ENCODE measurements at places on chromosomes 5 and 9.
A peak's percentile ranks its signal among the peaks of the same experiment; 100 is the strongest.

DNA sequence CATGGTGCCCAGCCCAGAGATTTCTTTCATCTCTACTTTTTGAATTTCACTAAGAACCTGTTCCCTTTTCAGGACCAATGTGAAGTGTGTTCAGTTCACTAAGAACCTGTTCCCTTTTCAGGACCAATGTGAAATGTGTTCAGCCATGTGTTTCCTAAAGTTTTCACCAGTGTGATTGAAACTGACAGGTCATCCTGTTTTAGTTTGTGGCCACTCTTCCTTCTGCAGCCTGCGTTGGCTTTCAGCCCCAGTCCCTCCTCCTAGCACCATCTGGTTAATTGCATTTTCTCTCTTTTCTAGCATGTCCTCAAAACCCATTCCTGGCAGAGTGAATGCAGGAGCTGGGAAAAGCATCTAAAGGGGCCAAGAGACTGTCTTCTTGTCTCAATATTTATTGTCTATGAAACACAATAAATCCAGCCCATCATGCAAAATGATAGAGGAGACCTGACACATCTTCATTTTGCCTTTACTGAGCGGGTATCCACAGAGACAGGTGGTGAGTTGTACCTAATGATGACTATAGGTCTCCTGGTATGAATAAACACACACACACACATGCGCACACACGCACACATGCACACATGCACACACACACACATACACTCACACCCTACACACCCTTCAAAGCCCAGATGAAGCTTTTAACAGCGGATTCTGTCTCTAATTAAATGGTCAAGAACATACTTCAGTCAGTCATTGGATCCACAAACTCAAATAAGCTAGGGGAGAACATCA is 6.1 kb upstream of the PANK3 start:
- H3K4me1 ChIP-seq, result no peaks in the 10 kb centered on the region
- H3K36me3 ChIP-seq, result no peaks in the 10 kb centered on the region
- no peak overlapping the region for H3K4me3 ChIP-seq
- no peak for DNase-seq
- H3K27ac ChIP-seq, result no peak overlapping the region

- H3K36me3 ChIP-seq, result no peaks in the 10 kb centered on the region
- H3K4me3 ChIP-seq, result peak overlapping the region; percentile 99
- DNase-seq, result no peak
These were observed 431 bp downstream of the TMOD1 start for GRCh38 chr9:97501972-97502221.

GRCh38 chr9:124077915-124078572 is 66.5 kb downstream of the LHX2 start:
- H3K36me3 ChIP-seq, result no peaks in the 10 kb centered on the region
- DNase-seq, result no peak
- no peak overlapping the region for H3K27ac ChIP-seq
- H3K4me3 ChIP-seq, result no peak overlapping the region

- no peak for DNase-seq
- H3K4me1 ChIP-seq, result no peaks in the 10 kb centered on the region
- no peak overlapping the region for H3K27ac ChIP-seq
- H3K4me3 ChIP-seq, result no peak overlapping the region
These were observed 28.6 kb upstream of the SLC6A19 start for GRCh38 chr5:1172670-1173404.

- no peak overlapping the region for H3K27ac ChIP-seq
- DNase-seq, result no peak
- no peaks in the 10 kb centered on the region for H3K4me1 ChIP-seq
- no peak overlapping the region for H3K4me3 ChIP-seq
- no peaks in the 10 kb centered on the region for H3K27me3 ChIP-seq
These were observed 280.1 kb downstream of the FBXL17 start for GRCh38 chr5:108101821-108102220.

- H3K27me3 ChIP-seq, result no peaks in the 10 kb centered on the region
- H3K36me3 ChIP-seq, result no peaks in the 10 kb centered on the region
- H3K4me1 ChIP-seq, result no peaks in the 10 kb centered on the region
- no peak overlapping the region for H3K27ac ChIP-seq
- H3K4me3 ChIP-seq, result no peak overlapping the region
- DNase-seq, result no peak
These were observed 39.6 kb downstream of the UBAP1 start for GRCh38 chr9:34218446-34218845.

All from uterus (tissue), 4 donors.